ENCODE measurements at places on chromosomes 12 and 14.

DNA sequence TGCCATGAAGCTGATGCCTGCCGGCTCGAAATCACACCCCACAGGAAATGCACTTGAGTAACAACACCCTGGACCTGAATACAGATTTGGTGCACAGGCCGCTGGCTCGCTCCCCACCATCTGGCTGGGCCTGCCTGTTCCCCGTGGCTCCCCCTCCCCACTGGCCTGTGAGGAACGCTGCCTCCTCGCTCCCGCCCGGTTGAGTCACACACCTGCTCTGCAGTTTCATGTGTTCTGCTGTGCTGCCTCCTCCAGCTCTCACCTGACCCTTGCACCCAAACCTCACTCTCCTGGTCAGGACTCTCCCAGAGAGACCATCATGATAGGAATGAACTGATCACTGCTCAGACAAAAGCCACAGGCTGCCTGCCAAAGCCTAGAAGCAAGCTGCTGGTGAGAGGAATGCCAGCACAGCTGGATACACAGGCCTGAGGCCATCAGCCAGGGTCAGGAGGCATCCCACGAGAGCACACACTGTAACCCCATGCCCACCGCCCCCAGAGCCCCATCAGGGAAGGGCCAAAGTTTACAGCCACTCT, 3.8 kb upstream of the SIVA1 start:
- no peak for DNase-seq

DNA sequence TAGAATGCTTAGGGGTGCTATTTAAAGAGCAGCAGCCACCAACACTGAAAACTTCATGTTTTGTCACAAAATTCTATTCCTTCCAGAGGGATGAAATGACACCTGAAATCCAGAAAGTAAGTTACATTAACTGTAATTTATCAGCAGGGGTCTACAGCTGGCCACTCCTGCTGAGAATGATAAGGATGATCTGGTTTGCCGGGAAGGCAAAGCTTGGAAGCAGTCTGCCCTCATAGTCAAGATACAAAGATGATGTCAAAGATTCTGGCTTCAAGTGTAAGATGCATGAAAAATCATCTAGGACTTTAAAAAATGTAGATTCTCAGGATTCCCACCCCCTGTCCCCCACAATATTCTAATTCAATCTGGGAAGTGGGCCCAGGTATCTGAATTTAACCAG, 58.4 kb downstream of the DCAF5 start:
- DNase-seq, result no peak

- no peak for DNase-seq
Measured at GRCh38 chr12:132162508-132163031, 18.3 kb downstream of the NOC4L start.

GRCh38 chr12:94930772-94931171, 72.7 kb downstream of the NDUFA12 start:
- DNase-seq, result no peak

DNA sequence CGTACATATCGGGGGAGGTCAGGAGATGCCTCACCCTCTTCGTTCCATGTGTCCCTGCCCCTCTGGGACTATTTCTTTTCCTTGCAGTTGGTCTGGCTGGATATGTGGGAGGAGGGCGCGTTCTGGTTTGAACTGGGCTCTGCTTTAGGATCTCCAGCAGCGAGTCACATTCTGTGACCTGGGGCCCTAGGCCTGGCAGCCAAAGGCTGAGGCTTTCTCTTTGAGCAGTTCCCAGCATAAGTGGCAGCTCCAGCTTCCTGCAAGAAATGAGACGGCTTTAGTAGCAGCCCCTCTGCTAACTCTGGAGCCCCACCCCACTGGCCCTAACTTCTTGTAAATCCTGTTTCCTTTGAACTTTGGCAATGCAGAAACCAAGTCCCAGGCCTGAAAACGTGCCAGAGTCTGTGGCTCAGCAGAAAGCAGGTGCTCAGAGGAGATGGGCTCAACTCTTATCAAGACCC, 274.8 kb downstream of the DPF3 start:
- peak; percentile 74 for DNase-seq

GRCh38 chr12:42056130-42056529, 88.5 kb downstream of the GXYLT1 start:
- no peak for DNase-seq

GRCh38 chr12:54398995-54399793, 14.7 kb upstream of the ZNF385A start:
- no peak for DNase-seq

DNA sequence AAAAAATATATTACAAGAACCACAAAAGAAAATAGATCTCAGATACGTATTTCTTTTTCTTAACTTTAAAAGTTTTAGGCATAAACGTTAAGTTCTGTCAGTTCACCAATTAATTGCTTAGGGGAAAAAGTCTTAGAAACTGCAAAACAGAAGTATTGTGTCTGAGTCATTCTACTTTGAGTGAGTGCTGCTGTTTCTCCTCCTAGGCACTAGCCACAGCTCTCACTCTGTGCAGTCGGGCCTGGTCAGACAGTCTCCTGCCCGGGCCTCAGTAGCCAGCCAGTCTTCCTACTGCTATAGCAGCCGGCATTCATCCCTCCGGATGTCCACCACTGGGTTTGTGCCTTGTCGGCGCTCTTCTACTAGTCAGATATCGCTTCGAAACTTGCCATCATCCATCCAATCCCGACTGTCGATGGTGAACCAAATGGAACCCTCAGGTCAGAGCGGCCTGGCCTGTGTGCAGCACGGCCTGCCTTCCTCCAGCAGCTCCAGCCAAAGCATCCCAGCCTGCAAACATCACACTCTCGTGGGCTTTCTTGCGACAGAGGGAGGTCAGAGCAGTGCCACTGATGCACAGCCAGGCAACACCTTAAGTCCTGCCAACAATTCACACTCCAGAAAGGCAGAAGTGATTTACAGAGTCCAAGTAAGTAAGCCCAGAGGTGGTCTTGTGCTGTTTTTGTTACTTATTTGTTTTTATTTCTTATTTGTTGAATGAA, 201.3 kb downstream of the PCNX1 start:
- no peak for DNase-seq

GRCh38 chr12:52839436-52840105, 5.5 kb upstream of the KRT79 start:
- no peak for DNase-seq

GRCh38 chr12:118183711-118184110, 47.8 kb downstream of the PEBP1 start:
- no peak for DNase-seq

DNA sequence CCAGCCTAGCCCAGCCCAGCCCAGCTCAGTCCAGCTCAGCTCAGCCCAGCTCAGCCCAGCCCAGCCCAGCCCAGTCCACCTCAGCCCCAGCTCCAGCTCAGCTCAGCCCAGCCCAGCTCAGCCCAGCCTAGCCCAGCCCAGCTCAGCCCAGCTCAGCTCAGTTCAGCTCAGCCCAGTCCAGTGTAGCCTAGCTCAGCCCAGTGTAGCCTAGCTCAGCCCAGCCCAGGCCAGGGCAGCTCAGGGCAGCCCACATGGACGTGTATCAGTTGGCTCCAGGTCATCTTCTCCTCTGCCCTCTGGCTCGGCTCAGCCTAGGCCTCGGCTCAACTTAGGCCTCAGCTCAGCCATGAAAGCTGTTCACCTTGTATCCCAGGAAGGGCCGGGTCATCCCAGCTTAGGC, 64.7 kb downstream of the TMEM121 start:
- DNase-seq, result peak; percentile 81

GRCh38 chr12:89708565-89709156, at the start of gene ATP2B1:
Gene ATP2B1 (minus strand): TSS chr12:89708838. CDS start chr12:89655886, 52,952 bp downstream.
- DNase-seq, result peak; percentile 89

DNA sequence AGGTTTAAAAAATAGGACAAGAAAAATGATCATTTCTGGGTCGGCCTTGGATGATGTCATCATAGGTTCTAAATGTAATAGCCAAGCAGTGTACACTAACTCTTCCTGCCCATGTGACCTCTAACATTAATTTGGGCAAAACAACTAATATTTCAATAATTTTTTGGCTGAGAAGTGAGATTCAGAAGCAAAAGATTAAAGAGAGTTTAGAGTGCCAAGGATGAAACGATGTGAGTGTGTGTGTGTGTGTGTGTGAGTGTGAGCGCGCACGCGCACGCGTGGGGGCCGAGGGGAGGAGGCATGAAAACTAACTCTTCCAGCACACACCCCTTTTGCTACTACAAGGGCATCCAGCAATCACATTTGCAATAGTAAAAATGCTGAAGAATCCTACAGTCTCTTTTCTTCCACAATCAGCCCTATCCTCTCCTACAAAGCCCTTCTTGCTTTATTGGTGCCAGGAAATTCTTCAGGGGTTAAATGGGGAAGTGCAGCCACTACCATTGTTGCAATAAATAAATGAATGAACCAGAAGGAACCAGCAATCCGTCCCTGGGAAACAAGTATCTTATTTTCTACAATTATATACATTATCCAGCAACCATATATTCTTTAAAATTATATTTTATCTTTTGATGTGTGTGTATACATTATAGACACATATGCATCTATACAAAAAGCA, 52.9 kb downstream of the PEBP1 start:
- DNase-seq, result no peak

- no peak for DNase-seq
Measured at GRCh38 chr14:68756000-68756481, 36.8 kb downstream of the ZFP36L1 start.

DNA sequence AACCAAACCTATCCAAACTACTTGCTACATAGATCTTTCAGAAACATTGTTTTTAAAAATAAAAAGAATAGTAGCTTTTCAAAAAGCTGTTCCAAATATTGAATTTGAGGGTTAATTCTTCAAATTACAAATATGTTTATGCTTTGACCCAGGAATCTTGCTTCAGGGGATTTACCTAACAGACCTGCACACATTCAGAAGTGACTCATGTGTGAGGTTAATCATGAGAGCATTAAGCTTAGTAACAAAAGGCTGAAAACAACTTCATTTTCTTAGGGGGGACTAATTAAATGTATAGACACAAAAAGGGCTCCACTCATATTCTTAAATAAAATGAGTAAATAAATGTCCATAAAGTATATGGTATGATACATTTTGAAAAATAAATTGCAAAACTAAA, 672.4 kb upstream of the FLRT2 start:
- DNase-seq, result no peak

DNA sequence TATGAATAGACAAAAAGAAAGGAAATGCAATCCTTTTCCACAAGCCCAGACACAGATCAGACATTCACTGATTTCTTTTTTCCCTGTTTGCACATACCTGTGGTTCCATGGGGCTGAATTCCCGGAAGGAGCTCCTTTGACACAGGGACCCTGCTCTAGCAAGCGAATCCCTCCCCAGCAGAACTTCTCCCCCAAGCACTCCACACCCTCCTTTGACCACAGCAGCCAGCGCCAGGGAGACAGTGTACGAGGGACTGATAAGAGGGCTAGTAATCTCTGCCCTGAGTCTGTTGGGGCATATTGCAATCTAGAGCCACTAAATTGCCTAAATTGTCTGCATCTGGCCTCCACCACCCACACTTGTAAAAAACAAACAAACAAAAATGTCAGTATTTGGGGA, 83.4 kb upstream of the NTF3 start:
- no peak for DNase-seq

DNA sequence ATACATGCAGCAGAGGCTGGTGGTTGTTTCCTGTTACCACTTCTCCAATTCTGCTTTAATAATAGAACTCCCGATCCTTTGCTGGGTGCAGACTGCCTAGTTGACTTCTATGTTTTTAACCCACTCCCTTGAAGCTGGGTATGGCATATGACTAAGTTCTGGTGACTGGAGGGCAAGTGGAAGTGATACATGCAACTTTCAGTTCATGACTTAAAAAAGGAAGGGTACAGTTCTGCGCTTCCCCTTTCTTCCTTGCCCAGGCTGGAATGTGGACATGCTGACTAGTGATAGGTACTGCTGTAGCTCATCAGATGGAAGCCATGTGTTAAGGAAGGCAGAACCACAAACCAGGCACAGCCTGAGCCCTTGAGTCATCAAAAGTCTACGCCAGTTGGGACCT, 2.4 kb upstream of the A2M start:
- no peak for DNase-seq

DNA sequence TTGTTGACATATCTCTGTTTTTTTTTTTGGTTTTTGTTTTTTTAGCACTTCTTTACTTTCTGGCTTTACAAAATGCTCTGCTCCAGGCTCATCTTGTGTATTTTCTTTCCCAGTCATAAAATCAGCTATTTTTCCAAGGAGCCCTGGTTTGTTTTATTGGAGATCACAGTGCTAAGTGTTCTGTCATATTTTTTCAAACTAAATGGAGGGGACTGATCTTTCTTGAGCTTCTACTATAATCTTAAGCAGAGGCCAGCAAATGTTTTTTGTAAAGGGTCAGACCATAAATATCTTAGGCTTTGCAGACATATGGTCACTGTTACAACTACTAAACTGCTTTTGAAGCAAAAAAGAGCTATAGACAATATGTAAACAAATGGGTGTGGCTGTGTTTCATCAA, 30.6 kb upstream of the LIN7A start:
- DNase-seq, result no peak

GRCh38 chr14:104968541-104969401, 9.4 kb downstream of the AHNAK2 start:
- DNase-seq, result peak; percentile 94

GRCh38 chr12:90959032-90959431, 4.1 kb upstream of the CCER1 start:
- no peak for DNase-seq

DNA sequence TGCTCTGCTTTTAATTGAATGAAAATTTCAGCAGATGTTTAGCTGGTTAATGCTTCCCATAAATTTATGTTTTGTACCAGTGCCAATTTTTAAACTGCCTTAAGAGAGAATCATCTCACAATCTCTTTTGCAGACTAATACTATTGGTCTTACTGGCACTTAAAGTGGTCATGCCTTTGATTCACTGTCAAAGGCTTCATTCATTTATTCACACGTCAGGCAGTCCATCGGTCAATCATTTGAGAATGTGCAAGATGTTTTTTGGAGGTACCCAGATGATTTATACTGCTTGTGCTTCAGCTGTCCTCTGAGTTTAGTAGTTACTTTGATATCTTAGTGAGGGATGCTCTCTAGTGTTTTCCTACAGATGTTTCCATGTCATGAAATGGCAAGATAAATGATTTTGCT, 83.4 kb downstream of the NAV3 start:
- no peak for DNase-seq

DNA sequence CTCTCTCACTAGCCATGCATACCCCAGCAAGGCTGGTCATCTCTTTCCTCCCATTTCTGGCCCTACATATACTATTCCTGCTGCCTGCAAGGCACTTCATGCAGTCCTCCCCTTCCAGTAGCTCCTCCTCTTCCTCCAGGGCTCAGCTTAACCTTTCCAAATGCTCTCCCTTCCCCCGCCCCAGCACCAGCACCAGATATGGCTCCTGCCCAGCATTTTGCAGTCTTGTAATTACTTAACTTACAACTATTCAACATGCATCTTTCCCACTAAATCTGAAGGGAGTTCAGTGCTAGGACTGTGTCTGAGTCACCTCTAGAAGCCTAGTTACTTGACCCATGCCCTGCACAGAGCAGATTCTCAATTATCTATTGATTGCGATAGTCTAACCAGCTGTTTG, 1.8 kb upstream of the FBXO21 start:
- DNase-seq, result no peak

GRCh38 chr12:108730365-108731104, 783 bp downstream of the CORO1C start:
- no peak for DNase-seq

DNA sequence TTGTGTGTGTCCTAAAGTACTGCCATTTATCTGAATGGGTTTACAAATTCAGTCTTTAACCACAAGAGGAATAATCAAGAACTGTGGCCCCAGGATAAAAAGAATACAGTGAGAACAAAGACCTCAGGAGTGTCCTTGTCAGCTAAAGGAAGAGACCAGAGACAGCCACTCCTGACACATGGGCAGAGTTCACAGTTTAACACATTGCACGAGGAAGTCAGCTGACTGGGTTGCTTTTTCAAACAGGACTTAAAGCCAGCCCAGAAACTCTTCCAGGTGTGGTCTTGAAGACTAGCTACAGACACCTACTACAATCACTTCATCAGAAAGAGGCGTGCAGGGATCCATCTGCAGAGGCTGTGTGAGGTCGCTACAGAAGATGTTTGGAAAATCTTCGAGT, 42.8 kb downstream of the GNS start:
- no peak for DNase-seq
